ENCODE measurements at places on chromosomes 2 and 18.

- DNase-seq, result no peak
These were observed 177.5 kb upstream of the TNP1 start for GRCh38 chr2:217037353-217037752.

GRCh38 chr2:88159481-88159880 lies 10.7 kb upstream of the THNSL2 start:
- no peak for DNase-seq

DNA sequence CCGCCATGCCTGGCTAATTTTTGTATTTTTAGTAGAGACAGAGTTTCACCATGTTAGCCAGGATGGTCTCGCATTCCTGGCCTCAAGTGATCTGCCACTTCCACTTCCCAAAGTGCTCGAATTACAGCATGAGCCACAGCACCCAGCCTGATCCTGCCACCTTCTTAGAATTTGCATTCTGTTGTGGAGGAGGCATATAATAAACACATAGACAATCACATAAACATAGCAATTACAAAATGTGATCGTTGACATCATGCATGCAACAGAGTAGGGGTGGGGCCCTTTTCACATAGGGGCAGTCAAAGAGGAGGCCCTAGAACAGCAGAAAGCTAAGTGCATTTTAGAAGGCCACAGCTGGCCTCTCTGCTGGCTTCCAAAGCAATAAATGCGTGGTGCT lies 39.9 kb upstream of the TSPYL6 start:
- DNase-seq, result no peak

DNA sequence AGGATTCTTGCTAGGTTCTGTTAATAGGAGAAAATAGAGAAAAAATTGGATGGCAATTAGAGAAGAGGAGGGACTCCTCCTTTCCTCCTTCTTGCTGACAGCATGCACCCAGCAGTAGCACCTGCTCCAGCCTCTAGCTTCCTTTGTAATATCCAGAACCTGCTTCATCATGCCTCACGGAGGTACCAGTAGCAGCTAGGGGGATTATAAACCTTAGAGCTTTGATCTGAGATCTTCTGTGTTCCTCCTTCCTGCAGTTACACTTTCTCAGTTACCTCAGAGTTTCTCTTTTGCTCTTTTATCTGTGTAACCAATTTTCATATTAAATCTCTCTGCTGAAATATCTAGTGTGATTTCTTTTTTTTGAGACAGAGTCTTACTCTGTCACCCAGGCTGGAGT lies 16.6 kb downstream of the DPP4 start:
- no peak for DNase-seq
